ENCODE measurements at places on chromosomes 6 and 20.
A peak's percentile ranks its signal among the peaks of the same experiment; 100 is the strongest.

DNA sequence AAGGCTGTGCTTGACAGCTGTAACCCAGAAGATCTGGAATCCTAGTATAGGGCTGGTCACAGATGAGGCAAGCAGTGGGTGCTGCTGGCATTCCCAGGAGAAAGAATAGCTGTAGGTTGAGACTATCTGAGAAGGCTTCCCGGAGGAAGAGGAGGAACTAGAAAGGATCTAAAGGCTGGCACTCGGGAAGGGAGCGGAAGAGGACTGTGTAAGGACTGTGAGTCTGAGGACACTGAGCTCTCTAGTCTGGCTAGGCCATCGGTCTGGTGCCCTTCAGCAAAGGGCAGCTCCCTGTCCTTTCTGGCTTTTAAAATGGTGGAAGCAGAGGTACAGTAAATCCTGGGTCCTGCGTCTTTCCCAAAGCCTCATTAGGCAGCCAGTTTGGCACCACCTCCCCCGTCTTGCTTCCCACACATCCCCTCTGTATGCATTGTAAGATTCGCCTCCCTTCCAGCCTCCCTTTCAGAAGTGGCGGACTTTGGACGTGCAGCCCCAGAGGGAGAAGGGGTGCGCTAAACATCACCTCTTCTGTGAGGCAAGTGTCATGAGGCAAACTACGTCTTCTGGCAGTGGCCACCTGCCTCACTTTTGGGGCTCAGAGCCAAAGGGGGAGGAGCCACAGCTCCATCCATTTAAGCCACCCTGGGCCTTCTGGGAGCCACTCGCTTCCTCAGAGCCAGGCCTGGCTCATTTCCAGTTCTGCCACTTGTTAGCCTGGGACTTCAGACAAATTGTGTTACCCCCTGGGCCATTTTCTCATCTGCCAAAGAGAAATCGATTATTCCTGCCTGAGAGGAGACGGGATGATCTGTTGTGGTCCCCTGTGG, 8.6 kb downstream of the SNPH start:
- DNase-seq, result no peak

DNA sequence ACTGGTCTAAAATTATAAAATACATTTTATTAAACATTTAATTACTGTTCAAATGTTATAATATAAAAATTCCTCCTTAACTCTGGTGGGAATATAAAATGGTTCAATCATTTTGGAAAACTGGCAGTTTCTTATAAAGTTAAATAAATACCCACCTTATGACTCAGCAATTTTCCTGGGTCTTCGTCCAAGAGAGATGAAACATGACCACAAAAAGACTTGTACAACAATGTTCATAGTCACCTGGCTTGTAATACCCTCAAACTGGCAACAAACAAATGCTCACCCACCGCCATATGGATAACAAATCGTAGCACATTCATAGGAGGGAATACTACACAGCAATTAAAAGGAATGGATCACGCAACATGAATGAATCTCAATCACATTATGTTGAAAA, 66.0 kb upstream of the RIN2 start:
- no peak for DNase-seq

GRCh38 chr20:34033903-34034302, 40.2 kb downstream of the RALY start:
- DNase-seq, result no peak

DNA sequence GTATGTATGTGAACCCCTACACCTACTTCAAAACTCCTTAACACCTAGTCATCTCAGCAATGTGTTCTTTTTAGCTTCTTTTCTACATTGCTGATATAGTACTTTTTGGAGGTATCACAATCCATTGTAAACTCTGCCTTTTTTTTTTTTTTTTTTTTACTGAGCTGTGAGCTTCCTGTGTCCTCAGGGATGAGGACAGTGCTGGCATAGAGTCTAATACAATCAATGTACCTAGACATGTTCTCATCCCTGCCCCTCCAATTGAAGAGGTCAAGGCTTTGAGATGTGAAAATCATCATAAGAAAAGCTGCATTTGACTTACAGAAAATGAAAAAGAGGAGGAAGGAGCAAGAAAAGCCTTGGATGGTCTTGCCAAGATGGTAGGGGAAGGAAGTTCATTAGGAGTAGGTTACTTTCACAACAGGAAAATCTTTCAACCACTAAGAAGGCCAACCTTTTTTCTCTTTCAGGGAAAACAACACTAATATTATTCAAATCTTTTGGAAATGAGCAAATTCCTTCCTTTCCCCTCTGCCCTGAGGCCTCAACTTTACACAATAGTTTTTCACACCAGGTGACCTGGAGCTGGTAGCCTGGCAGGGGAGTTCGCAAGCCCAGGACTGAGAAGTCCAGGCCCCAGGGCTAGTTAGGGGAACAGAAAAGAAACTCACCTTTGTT, 2.8 kb upstream of the JARID2 start:
- no peak for DNase-seq

- DNase-seq, result no peak
Measured at GRCh38 chr6:122102026-122102425, 297.4 kb upstream of the HSF2 start.

- DNase-seq, result no peak
Measured at GRCh38 chr20:15889061-15889460, 684.2 kb downstream of the KIF16B start.

GRCh38 chr6:148677594-148678476, 69.0 kb upstream of the UST start:
- no peak for DNase-seq

DNA sequence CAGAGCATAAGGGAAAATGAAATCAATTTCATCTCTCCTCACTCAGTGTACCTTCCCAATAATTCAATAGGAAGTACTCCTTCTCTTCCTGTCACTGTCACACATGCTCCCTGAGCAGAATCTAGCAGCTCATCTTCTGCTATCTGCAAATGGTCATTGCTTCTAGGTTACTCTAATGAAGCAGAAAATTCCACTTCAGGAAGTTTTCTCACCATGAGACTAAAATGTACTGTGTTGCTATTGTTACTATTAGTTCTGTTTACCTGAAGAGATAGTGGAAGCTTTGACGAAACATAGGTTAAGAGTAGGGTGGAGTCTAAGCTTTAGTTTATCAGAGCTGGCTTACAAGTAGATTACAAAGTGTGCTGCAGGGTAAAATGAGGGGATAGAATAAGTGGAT, 52.8 kb downstream of the RFX6 start:
- no peak for DNase-seq

DNA sequence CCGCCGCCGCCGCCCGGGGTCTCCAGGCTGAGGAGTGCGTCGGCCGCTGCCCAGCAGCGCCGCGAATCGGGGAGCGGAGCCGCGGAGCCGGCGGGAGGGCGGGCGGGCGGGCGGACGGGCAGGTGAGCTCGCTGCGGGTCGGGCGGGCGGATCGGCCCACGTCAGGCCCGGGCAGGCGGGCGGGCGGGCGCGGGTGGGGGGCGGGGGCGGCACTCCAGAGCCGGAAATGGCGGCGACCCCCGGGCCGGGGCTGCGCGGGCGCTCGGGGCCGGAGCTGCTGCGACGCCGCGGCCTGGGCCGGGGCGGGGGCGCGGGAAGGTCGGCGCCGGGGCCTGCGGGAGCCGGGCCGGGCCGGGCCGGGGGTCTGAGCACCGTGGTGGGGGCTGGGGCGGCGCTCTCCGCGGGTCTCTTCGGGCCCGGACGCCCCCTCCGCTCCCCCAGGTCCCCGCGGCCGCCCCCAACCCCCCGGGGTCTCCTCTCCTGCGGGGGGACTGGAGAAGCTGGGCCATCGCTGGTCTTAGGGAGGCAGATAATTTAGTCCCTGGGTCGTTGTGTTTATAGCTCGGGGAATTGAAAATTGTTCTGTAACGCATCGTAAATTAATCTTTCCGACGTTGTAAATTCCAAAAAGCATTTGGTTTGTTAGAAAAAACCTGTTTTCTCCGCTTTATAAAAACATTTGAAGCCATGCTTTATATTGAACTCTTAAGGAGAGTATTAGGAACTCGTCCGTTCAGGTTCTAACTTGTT, 451 bp downstream of the DNAJC5 start:
- DNase-seq, result no peak

DNA sequence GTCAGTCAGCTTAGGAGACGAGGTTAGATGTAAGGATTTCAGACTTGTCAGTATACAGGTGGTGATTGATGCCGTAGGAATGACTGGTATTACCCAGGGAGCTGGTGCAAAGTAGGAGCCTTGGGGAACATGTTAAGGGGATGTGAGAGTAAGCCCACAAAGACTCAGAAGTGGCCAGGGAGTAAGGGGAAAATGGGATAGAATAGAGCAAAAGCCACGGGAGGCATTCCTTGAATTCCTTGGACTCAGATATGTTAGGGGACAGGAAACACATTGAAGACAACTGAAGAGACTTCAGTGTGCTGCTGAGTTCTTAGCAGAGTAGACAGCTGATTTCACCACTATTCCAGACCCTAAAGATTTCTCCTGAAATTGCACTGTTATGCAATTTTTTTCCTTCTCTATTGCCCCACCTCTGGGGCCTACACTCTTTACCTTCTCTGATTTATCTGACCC, 1.2 kb upstream of the ACAT2 start:
- DNase-seq, result no peak

GRCh38 chr6:157822245-157823000, 623 bp upstream of the SNX9 start:
- DNase-seq, result no peak

DNA sequence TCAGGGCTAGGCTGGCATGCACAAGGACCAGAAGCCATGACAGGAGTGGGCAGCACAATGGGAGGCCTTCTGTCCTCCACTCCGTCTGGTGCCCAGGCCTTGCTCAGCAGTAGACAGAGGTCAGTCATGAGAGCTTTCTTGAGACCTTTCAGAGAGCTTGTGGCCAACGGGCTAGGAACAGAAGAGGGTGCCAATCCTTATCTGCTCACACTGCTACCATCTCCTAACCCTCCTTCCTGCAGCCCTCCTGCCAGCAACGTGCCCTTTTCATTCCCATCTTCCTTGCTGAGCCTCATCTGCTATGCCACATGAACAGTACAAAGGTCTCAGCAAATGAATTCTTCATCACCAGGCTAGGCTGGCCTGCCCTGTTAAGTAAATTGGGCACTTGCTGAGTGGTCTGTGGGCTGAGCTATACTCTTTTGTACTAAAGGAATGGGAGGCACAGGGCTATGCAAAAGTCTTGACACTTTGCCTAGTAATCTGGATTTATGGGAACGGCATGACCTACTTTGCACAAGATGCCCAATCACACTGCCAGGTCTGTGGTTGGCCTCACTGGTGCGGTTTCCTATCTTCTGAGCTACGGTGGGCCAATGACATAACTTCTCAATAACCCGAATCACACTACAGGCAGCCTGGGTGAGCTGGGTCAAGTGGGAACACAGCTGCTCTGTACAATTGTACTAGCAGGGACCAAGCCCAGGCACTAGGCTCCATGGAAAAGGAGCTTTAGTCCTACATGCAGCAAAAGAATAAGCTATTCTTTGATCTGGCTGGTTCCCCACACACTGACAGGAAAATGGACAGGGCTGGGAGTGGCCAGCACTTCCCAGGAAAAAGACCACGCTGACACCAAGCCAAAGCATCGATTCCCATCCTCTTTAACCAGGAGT, 47.8 kb downstream of the ELOVL5 start:
- peak; percentile 89 for DNase-seq

GRCh38 chr20:61723529-61724257, 342.0 kb downstream of the TAF4 start:
- DNase-seq, result no peak

- DNase-seq, result no peak
Measured at GRCh38 chr20:50230184-50230583, 39.6 kb downstream of the CEBPB start.

- DNase-seq, result no peak
Measured at GRCh38 chr20:58173091-58173490, 55.4 kb downstream of the ANKRD60 start.

DNA sequence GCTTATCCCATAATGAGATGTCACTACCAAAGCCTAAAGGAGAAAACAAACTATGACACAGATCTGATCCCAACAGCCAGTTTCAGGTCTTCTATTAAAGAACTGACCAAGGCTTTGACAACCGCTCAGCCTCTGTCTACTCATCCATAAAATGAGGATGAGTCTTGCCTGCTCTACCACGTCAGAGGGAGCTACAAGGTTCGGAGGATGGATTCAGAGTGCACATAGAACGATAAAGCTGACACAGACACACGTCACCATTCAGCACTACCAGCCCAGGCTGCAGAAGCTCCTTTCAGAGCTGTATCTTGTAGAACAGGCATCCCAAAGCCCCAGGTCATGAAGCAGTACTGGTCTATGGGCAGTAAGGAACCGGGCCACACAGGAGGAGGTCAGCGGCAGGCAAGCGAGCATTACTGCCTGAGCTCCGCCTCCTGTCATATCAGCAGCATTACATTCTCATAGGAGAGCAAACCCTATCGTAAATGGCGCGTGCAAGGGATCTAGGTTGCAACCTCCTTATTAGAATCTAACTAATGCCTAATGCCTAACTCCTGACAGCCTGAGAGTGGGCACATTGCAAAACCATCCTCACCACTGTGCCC, 25.1 kb downstream of the KIF16B start:
- DNase-seq, result no peak
